CD4-positive, alpha-beta T cell treated with Interleukin-10 for 1 hour (primary cell): ENCODE measurements at places on chromosomes 3 and 15.

DNA sequence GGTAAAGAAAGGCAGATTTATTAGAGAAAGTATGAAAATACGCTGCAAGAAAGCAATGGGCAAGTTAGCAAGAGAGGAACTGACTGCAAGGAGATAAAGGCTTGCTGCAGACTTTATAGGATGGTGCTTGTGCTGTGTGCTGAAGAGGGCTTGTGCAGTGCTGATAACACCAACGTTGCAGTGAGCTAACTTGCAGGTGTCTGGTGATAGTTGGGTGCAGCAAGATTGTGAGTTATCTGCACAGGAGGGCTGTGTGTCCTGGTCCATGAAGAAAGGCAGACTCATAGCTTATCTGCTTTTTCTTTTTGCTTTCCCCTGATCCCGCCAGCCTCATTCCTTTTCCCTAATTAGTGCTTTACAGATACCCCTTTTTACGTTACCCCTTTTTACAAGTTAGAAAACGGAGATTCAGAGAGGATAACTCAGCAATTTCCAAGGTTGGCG lies 58.0 kb upstream of the ZNF148 start:
- no peak for DNase-seq

DNA sequence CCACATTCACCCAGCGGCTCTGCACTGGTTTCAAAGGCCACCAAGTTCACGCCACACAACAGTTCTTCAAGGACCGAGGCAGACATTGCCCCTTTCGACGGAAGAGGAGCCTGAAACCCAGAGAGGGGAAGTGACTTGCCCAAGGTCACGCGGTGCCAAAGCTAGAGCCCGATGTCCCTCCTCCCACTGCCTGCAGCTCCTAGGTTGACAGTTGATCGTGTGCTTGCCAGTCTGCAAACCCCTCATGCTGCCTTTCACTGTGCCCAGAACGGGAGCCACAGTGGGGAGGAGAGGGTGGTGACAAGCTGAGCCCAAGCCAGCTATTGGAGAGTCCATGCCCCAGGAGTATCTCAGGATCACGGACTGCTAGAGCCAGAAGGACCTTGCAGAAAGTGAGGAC lies 230.9 kb downstream of the XXYLT1 start:
- DNase-seq: no peak

DNA sequence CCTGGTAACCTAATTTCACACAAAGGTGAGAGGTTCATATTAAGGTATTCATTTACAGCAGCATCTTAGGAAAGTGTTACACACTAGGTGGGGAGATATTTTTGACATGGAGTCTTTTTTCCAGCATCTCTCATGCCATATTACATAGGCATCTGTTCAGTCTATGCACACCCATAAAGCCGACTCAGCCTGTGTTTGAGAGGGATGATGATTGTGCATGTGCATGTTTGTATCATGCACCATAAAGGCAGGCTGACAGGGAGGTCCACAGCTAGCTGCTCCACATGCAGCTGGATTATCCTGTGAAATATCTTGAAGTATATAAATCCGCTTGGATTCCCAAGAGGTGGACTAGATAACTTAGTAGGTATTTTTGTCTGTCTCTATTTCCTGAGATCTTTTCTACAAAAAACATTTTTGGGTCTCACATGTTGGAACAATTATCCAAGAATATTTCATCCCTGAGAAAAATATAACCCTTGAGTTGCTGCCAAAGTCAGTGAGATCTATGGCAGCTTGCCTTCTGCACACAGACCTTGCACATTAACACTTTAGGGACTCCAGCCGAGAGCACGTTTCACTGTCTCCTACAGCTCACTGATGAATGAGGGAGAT lies 288.4 kb upstream of the DPH6 start:
- no peak for DNase-seq

DNA sequence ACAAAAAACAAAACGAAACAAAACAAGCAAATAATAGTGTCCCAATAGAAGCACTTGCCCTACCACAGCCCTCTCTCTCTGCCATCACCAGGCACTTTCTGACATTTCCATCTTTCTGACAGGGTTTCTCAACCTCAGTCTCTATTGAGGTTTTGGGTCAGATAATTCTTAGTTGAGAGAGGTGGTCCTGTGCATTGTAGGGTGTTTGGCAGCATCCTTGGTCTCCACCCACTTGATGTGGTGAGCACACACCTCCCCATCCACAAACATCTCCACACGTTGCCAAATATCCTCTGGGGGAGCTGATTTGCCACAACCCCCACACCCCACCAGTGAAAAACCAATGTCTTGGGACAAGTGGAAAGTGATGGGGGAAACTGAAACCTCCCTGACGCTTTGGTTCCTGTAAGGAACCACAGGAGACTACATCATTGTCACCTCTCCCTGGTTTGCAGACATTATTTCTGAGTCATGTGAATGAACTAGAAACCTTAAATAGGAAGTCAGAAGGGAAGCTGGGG lies 733.7 kb upstream of the CFAP20DC start:
- DNase-seq: no peak

DNA sequence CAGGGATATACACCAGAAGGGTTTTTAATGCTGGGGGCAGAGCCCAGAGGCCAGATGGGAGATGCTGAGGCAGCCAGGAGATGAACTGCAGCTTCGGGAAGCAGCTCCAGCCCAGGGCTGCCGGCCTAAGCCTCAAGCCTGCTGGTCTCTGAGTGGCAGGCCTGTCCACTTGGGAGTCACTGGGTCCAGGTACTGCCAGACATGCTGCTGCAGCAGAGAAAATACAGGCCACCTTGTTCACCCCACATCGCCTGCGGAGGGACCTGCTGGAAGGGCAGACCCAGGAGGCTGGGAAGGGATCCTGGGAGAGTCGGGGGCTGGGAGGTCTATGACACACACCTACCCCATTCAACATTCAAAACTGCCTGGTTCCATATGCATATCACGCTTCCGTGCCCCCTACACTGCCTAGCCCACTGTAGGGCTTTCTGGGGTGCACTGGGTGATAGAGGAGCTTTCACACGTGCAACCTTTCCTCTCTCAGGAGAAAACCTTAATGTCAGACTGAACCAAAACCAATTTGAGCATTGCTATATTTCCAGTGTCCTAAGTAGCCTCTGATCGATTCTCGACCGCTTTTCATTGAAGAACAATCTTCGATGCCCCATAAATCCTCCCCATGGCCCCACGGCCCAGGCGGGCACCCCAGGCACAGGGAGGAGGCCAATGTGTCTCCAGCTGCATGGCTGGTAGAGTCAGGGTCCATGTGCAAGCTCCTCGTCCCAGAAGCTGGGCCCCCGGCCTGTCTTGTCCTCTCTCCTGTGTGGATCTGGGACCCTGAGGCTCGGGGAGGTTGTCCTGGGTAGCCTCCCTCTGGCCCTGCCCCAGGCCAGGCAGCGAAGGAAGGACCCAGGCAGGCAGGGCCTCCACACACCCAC lies 147.4 kb downstream of the ATP10A start:
- no peak for DNase-seq

DNA sequence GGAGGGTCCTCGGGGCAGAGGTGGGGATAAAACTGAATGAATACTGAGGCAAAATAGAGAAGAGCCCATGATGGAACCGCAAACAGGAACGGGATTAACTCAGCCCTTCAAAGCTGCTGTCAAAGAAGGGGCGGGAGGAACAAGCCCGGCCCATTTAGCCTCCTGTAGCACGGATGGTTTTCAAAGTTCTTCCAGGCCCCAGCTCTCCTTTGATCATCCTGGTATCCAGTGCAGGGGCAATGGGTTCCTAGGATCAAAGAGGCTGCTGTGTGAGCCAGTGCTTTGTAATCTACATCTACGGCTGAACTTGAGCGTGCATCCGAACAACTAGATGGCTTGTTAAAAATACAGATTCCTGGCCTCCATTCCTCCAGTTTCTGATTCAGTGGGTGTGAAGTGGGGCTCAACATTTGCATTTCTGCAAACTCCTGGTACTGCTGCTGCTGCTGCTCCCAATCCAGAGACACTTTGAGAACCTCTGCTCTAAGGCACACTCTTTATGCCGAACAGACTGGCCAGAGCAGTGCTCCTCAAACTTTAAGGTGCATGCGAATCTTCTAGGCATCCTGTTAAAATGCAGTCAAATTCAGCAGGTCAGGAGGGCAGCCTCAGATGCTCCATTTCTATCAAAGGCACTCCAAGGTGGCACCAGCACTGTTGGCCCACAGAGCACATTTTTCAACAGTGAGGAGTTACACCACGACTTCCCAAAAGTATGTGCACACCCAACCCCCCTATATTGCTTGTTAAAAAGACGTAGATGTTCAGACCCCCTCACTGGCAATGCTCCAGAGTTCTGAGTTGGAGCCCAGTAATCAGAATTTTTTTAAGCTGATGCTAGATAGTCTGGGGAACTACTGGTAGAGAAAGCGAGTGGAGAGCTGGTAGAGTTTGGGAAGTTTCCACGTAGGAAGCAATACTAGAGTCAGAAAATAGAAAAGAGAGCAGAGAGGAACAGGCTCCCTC lies 5.6 kb downstream of the GALNT15 start:
- no peak for DNase-seq

DNA sequence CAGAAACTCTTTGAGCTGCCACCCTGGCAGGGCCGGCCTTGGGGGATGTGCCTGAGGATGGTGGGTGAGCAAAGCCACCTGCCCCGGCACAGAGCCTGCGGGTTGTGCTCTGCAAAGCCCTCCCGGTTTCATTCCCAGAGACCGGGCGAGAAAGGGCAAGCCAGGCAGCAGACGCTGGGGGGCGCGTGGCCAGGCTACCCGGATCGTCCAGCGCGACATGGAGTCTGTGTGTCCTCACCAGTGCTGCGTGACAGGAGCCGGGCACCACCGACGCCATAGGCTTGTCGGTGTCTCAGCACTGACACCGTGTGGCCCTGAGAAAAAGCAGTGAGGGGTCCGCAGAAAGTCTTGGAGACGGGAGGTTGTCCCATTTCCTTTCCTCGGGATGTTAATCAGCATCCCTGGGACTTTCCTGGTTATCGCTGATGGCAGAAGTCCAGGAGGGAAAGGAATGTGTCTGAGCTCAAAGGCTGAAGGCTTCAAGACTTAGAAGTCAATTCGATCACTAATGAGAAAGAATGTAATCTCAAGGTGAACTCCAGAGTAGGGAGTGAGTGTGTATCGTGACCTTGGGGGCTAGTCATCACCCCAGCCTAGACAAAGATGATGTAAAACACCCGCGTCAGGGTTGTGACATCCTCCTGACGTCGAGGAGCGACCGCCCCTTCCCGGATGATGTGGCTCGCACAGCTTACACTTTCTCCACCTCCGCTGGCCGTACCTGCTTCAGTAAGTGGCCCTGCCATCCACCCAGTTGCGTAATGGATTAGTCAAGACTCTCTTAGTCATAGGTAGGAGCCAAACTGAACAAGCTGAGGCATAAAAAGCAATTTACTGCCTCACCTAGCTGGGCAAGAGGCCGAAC lies 36.3 kb upstream of the PLA2G4E start:
- DNase-seq: peak; percentile 67

- no peak for DNase-seq
Measured at GRCh38 chr3:98008855-98009254, 26.3 kb downstream of the GABRR3 start.

- no peak for DNase-seq
Measured at GRCh38 chr3:25713341-25713985, 48.8 kb upstream of the TOP2B start.

DNA sequence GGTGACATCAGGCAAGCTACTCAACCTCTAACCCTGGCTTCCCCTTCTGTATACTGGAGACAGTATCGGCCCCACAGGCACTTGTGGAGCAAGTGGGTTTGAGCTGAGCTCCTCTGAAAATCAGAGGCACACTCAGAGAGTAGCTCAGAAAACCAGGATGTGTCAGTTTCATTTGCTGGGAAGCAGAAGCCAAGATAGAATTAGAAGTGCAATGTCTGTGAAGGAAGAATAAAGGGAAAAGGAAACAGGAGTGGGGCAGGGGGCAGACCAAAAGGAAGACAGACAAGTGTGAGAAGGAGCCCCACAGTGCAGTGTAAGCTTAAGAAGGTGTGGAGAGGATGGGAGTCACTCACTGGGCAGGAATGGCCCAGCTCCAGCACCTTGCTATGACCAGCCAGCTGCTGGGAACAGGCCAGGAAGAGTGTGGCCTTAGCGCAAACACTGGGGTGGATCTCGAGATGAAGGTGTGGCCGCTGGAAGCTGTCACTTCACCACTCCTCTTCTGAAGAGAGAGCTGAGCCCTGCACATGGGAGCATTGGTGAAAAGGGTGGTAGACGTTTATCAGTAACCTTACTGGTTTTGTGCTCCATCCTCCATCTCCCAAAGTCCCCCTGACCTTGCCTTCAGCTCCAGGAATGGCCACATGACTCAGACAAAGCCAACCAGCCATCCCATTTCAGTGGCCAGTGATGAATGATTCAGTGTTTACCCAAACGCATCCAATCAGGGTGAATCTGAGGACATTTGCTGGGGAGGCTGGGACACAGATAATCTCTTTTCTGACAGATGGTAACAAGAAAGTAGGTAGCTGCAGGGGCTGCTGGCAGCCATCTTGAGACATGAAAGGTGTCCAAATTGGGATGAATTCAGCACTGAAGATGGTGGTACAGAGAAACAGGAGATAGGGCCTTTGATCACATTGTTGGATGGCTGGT lies 108.4 kb downstream of the SHQ1 start:
- DNase-seq: no peak

DNA sequence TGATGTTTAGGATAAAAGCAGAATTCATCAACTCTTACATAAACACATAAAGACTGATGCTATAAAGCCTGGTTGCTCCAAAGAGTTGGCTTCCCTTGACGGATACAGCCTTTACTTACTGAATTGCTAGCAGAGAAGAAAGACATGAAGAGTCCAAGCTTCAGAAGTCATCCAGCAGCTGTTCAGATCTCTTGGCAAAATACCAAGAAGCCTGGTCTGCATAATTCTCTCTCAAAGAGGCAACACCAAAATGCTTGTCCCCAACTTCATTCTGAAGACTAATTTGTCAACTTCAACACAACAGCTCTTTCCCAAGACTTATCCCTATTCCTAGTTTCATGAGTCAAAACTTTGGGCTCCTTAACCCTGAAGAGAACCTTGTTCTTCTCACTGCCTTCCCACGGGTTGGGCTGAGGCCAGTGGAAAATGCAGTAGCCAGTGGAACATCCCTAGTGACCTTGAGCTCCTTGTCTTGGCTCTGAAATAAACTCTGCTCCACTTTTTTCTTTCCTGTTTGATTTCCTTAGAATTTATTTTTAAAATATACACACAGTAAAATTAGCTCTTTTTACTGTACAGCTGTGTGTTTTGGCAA lies 119.2 kb upstream of the THBS1 start:
- DNase-seq: no peak

DNA sequence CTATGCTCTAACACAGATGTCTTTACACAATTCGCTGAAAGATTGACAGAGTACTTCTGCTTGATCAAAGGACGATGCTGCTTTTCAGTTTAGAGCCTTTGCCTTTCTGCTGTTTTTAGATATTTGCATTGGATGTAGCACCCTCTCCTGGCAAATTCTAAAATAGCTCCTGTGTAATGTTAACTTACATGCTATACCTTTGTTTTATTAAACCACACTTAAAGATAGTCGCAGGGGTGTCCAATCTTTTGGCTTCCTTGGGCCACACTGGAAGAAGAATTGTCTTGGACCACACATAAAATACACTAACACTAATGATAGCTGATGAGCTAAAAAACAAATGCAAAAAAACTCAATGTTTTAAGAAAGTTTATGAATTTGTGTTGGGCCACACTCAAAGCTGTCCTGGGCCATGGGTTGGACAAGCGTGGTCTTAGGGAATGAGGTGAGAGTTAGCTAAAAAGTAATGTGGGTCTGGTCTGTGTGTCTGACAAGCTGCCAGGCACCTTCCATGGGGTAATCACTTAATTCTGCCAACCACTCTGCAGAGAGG lies 62.9 kb downstream of the ATG7 start:
- peak; percentile 67 for DNase-seq

GRCh38 chr15:66023311-66023972 lies 154.2 kb downstream of the RAB11A start:
- no peak for DNase-seq

- DNase-seq: no peak
Measured at GRCh38 chr3:175606650-175607318, 747.6 kb downstream of the NAALADL2 start.
